Upper lobe of left lung (tissue), 6 donors: ENCODE measurements at places on chromosomes 2 and 18.

DNA sequence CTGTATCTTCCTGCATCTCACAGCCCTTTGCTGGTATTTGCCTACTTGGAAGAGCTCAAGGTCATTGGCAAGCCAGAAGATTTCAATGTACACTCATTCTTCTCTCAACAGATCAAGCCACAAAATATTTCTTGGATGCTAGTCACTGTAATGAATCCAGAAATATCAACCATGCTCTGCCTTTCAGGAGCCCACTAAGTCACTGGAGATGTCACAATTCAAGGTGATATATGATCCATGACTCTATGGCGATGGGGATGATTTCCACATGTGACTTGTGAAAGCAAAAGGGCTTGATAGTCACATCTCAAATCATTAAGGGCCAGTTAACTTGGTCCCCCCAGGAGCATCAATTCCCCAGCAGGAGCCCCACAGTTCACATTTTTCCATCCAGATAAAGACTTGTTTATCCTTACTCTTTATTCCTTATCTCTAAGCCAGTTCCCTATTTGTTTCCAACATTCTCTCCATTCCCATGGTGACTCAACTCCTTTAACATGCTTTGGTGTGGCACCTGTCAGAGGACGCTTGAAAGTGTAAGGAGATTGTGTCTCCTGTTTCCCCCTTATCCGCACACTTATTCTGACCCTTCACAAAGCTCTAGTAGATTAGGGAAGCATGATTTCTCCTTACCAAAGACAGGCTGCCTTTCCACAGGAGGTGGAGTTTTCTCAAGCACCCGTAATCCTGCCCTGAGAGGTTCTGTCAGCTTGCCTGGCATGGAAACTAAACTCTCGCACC, 15.8 kb downstream of the PKDCC start:
- DNase-seq = no peak

GRCh38 chr2:178163395-178163794, 30.9 kb upstream of the OSBPL6 start:
- DNase-seq = no peak

DNA sequence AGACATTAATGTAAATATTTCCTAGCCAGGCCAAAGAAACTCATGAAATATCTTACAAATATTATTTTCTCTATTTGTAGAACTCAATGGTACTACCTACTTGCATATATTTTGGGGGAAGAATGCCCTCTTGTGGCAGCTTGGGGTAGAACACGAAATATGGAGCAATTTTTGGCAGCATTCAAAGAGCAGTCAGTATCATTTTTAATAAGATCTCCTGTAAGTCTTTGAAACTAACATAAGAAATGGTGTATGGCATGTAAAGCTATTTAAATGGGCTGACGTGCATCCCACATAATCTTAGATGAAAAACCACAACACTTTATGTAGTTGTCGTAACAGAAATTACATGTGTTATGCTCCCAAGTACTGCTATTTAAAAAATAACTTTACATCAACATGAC, 62.3 kb upstream of the CCDC195 start:
- no peak for DNase-seq

DNA sequence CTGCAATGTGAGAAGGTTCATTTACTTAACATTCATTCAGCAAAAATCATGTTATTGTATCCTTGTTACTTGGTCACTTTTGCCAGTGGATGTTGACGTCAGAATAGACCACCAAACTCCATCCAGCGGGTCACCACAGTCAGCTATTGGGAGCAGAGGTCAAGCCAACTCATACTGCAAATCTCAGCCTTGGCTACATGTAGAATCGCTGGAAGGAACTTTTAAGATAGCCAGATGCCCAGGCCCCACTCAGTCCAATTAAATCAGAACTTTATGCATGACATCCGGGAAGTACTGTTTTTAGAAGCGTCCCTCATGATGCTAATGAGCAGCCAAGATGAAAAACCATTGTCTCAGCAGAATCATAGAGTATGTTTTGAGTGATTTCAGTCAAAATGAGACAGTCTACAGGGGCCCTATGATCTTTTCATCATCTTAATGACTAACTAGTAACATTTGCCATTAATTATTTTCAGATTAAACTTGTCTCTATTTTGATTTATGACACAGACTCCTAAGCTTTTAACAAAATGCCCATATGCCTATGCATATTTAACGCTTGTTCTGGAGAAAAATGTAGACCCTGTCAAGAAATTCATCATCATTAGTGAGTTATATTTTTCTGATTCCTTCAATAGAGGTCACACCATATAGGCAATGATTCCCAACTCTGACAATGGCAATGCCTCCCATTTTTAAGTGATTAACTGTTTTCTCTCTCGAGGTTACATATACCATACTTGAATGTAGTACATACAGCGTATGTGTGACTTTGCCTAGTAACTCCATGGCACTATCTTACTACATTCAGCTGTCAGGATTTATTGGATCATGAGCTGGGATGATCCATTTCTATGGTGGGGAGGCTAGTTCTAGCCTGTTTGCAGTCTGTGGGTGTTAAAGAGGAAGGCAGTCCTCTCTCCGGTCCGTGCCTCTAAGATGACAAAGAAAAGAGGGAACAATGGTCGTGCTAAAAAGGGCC, 63.7 kb upstream of the CCBE1 start:
- no peak for DNase-seq

DNA sequence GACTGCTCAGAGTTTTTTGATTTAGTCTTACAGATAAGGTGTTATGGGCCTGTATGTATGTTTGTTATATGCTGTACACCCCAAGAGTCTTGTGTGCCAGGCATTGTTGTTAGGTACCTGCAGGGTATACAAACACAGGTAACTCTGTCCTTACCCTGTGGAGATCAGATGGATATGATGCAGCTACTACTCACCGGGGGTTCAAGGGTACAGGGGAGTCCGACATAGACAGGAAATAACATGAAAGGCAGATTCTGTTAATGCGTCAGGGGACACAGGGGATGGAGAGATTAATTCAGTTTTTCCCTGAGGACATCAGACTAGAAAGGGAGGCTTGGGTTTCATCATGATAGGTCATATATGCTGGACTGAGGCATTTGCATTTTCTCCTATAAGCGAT, 31.3 kb downstream of the TRAK2 start:
- no peak for DNase-seq

DNA sequence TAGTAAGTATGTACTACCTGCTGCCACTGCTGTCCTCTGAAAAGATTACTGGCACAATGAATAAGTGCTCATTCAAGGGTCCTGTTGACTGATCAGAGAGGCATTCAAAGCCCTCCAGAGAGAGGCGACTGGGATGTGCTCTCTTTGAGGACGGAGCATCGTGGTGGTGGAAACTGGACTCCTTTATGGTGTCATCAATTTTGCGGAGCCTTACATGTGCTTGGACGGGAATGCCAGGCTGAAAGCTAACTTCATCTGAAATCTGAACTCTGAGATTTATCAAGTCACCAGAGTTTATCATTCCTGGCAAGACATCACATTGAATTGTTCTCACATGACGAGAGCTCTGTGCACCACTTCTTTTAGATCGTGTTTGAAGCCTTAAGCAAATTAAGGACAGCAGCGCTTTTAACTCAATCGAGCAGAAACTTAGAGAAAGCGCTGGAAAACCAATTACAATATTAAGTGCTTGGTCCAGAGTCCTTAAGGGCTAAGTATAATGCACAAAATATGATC, 138.3 kb downstream of the NCK2 start:
- DNase-seq = no peak

DNA sequence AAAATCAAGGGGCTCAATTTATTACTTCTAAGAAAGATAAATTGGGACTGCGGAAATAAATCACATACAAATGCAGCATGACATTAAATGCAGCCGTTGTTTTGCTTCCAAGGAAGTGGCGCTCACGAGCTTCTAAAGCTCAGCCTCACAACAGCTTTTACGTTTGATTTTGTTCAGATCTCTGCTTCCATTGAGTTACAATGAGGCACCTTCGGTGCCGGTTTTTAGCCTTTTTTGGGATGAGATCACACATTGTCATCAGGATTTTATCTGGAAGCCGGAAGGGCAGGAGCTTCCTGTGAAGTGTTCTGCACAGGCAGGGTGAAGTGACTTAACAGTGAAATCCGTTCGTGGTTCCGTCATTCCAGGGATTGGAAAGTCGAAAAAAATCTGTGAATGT, 209.8 kb downstream of the DCDC2C start:
- DNase-seq = no peak

DNA sequence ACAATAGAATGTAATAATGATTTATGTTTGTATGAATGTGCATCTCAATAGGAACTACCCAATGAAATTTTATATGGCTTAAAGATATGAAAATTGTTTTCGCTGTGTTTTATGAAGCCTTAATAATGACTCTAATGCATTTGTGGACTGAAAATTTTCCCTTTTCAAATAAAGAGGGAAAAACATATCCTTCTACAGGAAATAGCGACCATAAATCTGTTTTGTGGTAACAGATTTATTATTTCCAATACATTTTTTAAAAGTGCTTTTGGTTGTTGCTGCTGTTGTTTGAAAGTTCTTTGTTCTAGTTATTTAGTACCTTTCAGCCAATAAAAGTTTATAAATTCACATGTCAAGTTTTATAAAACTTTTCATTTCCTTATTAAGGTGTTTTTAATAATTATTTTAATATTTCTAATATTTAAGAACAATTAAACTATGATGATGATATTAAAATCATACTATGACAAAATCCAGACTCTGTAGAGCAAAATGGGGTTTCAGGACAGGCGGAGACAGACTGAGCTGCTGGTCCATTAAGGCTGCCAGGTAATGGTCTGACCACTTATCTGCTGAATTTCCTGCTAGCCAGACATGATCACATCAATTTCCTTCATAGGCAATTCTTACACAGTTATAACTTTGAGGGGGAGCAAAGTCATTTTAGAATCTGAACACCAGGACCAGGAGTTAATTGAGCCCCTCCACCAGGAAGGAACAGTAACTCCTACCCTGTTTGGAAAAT, 65.7 kb upstream of the NEUROD1 start:
- no peak for DNase-seq

DNA sequence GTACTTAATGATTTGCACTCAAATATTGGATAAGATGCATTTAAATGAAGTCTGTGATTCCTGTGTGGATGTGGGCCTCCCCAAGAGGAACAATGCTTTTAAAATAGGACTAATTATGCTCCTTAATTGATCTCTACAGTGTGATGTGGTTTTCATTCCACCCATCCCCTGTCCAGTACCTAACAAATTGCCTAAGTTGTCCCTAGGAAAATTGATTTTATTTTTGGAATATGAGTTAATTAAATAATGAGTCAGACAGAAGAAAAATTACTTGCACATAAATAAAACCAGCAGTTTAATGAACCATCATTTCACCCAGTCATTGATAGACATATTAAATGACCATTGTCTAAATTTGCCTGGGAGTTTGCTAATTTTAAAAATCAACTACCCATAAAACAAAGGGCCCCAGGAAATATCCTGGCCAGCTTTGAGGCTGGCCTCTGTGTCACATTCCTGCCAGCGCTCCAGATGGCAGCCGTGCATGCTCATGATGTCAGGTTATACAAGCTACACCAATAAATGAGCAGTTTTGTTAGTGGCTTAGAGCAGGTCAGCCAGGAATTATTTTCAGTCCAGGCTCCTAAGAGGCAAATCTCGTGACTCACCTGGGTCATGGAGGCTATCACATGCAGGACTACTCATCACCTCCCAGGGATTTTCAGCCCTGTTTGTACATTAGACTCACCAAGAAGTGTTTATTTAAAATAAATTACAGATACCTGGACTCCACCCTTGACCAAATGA, 31.9 kb downstream of the ABHD3 start:
- no peak for DNase-seq

DNA sequence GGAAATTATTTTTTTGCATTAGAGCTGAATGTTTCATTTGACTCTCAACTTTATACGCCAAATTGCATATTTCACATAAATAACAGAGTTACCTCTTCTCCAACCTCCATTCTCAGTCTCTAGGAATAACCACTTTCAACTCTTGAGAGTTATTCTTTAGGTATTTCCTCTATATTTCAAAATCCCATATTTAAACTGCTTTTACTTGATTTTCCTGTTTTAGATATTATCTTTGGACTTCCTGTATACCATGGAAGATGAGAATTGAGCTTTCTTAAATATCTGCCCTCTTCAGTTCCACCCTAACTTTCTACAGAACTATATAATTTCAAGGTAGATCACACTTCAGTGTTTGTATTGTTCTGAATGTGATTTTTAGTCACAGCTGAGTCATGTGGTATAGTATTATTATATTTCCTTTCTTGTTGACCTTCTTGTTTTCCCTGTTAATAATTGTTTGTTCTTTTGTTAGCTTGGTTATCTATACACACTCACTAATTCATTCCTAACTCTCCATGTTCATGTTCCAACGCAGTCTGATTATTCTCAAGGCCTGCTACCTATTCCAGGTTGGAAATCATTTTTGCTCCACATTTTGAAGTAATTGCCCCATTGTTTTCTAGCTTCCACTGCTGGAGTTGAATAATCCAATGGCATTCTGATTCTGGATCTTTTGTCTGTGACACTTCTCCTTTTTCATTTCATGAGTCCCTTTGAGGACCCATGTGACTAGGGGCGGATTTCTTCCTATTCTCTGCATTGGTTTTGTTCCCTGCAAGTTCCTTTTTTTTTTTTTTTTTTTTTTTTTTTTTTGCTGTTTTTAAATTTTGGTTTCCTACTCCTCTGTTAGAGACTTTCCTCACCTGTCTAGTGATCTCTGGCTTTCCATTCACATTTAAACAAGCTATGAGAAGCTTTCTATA, 156.8 kb upstream of the RBMS1 start:
- DNase-seq = no peak

- no peak for DNase-seq
Measured at GRCh38 chr18:41121116-41121826, 833.8 kb upstream of the PIK3C3 start.

DNA sequence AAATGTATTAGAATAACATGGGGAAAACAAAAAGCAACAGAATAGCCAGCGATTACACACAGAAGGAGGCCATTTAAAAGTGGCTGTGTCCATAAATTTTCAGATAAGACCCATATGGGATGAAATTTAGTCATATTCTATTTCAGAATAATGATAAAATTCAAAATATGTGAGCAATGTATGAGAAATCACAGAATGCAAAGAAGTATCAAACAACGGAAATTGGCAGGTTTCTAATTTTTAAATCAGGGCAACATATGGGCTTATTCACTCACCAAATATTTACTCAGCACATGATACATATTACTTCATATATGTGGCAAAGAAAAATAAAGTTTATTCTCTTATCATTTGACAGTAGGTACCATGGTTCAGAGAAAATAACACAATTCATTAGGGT, 208.5 kb downstream of the GRB14 start:
- DNase-seq = no peak

DNA sequence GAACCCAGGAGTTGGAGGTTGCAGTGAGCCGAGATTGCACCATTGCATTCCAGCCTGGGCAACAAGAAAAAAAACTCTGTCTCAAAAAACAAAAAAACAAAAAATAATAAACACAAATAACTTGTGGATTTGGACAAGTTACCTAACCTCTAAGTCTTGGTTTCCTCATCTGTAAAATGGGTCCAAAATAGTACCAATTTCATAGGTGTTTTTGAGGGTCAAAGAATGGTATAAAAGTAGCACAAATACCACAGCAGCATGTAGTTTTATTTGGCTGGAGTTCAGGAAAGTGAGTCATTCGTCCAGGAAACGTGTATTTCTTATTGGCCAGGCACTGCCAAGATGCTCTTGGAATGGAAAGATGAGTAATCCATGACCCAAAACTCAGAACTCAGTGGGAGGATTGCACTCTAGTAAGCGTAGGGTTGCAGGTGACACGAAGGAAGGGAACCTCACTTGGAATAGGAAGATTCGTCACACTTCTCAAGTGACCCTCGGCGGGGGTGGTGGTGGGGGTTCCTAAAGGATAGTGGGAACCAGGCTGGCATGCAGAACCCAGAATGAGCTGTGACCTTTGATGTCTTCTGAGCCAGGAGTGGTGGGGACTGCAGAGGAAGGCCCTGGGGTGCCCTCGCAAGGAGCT, 24.4 kb downstream of the GRHL1 start:
- no peak for DNase-seq
